ENCODE measurements at places on chromosomes 12 and 14.

- DNase-seq: no peak
These were observed 13.9 kb upstream of the PPP1CC start for GRCh38 chr12:110756611-110757010.

DNA sequence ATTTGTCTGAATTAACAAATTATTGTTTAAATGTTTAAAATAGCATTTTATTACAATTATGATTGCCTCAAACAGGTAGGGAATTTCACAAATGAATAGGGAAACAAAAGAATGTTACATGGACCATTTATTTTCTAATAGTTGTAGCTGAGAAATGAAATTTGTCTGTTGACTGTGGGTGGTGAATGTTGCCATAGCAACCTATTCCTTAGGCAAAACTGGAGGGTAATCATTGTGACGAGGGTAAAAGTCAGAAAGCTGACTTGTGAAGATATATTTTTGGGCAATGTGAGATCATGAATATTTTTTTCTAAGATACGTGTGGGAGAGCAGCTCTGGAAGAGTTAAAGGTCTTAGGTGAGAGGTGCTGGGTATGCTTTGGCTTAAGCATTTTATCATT lies 24.2 kb upstream of the CLEC14A start:
- DNase-seq: no peak

DNA sequence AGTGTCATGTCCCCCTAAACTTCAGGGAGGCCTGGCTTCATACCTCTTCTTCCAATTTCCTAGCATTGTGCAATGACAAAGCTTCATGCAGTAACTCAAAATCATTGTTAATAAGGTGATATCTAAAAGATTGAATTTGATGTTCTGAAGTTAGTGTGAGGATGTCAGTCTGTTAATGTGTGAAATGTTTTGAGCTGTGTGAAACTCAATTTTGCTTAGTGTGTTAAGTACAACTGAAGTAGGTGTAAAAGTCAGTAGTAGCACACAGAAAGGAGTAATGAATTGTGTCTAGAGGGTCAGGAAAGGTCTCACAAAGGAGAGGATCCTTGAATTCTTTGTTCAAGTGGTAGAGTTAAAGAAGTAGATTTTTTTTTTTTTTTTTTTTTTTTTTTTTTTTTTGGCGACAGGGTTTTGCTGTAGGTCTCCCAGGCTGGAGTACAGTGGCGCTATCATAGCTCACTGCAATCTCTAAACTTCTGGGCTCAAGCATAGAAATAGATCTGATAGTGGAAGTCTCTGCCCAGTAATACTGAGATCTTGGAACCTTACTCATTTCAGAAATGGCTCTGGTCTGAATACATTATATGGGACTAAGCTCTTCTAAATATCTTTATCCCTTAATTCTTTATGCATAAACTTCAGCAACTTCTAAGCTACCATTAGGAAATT lies 63.9 kb downstream of the FUT8 start:
- DNase-seq: no peak

DNA sequence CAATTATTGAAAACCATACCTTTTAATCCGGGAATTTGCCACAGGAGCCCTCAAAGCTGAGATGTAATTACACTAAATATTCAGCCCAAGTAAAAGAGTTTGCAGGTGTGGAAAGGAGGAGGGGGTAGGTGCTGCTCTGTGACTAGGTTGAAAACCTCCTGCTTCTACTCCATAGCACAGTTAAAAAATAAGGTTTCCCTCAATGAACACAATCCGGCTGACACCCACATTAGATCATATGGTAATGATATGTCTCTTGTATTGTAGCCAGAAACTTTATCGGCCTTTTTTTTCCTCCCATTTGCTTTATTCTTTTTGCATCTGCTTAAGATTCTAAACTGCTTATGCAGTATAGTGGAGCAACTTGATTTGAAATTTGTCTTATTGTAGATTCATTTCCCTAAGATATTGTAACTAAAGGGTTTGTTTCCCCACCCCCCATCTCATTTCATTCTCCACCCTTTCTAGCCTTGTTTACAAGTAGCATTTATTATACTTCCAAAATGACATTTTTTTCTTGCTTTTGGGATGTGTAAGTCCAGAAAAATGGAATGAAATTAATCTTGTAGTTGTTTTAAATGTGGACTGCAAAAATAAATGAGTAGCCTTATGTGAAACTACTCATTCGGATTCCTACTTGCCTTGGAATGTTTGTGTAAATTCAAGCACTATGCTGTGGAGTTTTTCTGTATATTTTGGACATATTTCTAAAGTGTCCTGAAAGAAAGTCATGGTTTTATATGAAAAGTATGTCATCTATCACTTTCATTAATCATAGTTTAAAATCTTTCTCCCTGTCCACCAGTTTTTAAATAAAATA lies at the start of gene DCN:
DCN (minus strand) TSS at position 182 of the 820 bp plus-strand sequence. CDS start 4,265 bp downstream, outside the sequence.
- DNase-seq: no peak

DNA sequence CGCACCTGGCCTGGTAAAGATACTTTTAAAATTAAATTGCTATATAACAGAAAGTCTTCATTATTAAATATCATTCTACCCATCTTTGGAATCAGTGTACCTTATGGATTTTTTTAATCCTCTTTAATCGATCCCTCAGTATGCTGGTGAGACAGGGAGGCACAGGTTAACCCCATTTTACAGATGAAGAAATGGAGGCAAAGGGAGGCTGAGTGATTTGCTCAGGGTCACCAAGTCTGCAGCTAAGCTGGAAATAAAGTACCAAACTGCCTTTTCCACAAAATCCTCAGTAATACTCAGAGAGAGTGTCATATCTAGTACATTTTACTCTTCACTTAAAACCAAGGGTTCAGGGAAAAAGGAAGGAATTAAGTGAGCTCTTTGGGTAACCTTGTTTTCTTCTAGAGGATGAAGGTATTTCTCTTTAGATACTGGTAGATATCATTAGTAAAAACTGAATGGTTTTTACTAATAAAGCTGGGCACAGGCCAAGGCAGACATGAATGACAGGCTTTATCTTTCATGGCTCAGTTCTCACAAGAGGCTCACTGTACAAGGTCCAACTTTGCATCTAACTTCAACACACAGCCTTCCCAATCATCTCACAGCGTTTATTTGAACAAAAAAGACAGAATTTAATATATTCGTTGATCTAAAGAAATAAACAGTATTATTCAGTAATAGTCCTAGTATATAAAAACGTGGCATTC lies 35.3 kb upstream of the TTC7B start:
- DNase-seq: no peak

DNA sequence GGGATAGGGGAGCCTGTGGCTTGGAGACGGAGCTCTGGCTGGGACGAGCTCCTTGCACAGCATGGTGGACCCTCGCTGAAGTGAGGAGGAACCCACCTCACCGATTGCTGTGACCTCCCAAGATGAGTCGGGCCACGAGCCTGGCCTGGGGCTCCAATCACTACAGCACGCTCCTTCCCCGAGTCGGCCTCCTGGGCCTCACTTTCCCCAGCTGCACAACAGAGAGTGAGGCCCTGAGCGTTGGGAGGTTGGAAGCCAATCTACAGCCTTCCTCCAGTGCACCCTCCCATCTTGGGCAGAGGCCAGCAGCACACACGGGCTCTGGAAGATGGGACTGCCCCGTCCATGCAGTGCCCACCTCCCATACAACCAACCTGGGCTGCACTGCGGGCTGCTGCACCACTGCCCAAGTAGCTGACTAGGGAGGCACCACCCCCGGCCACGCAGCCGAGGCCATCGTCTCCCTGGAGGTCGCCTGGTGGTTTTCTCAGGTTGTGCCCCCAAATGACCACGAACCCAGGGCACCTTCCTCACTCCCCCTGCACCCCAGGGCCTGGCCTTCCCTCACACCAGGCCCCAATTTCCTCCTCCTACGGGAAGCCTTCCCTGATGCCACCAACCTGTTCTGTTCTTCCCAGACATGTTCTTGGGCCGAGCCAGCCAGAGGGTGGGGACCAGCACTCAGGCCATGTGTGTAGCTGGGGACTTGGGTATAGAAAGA lies 152.3 kb upstream of the C14orf180 start:
- DNase-seq: no peak

GRCh38 chr12:30979371-30980259 lies 53.1 kb downstream of the TSPAN11 start:
- no peak for DNase-seq

DNA sequence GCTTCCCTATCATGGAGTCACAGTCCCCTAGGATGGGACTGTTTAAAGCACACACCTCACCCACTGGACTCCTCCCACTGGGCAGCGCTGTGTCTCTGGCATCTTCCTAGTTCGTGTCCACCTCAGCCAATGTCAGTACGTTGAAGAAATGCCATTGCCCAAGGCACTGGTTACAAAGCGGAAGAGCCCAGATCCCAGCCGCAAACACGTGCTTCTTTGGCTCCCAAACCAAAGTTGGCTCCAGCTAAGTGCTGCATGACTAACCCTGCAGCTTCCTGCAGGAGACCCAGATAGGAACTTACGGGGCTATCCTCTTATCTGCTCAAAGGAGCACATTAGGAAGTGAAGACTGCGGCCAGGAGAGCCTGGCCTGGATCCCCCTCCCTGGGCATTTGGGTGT lies 9.3 kb downstream of the SYNE3 start:
- no peak for DNase-seq

DNA sequence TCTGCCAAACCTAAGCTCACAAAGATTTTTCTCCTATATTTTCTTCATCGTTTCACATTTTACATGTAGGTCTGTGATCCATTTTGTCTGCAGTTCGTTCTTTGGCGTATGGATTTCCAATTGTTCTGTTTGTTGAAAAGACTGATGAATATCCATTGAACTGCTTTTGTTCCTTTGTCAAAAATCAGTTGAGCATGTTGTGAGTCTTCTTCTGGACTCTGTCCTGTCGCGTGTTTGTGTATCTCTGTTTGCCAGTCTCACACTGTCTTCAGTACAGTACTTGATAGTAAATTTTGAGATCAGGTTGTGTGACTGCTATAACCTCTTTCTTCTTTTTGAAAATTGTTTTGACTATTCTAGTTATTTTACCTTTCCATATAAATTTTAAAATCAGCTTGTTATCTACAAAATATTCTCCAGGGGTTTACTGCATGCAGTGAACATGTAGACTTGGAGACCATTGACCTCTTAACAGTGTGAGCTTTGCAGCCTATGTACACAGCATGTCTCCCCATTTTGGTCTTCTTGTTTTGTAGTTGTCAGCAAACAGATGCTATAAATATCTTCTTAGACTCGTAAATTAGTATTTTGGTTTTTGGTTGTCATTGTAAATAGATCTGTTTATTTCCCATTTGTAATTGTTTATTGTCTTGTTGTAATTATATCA lies 94.0 kb upstream of the DYNC1H1 start:
- DNase-seq: no peak

DNA sequence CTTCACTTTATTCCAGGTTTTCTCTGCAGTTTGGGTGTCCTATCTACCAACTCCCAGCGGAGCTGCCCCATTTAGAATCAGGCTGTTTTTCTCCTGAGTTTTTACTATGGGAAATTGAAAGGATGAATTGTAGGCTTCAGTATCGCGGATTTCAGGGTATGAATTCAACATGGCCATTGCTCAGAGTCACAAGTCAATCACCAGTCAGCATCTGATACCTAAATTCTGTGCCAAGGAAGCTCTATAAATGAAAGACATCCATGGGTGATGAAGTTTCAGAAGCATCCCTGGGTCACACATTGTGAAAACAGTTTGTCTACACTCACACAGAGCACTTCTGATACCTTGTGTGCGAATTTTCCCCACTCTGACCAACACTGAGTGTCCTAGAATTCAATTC lies 35.8 kb upstream of the YY1 start:
- DNase-seq: no peak

- no peak for DNase-seq
These were observed 110.6 kb downstream of the ADCK1 start for GRCh38 chr14:77910506-77910905.

DNA sequence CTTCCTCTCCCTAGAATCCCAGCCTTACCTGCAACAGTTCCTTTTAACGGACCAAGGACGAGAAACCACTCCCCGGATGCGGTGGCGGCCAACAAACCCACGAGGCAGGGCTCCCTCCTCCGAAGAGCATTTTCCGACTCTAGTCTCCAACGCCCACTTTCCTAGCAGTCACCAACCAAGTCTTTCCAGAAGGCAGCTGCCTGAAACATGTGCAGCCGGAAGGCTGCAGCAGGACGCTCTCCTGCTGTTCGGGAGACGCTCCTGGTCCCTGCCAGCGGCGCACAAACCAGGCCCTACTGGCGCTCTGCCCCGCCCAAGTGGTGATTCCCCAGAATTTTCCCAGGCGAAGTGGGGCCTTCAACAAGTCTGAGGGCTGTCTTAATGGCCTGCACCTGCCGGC lies 21.1 kb upstream of the ADAM20 start:
- DNase-seq: no peak

DNA sequence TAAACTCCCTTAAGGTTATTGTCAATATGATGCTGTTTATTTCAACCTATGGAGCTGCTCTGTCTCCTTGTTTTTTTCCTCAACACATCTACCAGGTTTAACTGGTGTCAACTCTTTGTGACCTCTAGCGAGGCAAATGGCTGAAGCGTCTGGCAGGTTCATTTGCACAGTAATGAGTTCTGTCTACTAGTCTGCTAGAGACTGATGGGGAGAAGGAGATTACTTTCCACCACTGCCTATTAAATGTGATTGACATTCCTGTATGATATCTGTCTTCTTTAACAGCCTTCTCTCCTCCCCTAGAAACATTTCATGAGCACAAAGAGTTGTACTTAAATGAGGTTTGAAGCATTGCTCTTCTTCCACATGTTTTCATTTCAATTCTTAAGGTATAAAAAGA lies 253.7 kb downstream of the SLC6A15 start:
- no peak for DNase-seq
